ENCODE measurements at places on chromosomes 13 and 19.

DNA sequence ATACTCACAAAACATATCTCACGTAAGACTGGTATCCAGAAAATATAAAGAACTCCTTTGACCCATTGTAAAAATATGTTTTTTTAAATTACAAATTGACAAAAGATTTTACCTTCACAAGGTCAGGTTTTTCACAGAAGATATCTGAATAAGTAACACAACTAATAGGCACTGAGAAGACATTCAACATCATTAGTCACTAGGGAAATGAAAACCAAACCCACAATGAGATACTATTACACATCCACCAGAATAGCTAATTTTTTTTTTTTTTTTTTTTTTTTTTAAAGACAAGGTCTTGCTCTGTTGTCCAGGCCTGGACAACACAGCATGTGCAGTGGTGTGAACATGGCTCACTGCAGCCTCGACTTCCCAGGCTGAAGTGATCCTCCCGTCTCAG, 157.5 kb downstream of the MIPEP start:
- no peak for DNase-seq

GRCh38 chr13:112450118-112450903, 74.2 kb downstream of the SPACA7 start:
- no peak for DNase-seq

- no peak for DNase-seq
Observed at GRCh38 chr13:31227063-31227462, 27.3 kb downstream of the B3GLCT start.

- no peak for DNase-seq
Observed at GRCh38 chr13:25281193-25281934, 5.9 kb downstream of the MTMR6 start.

- DNase-seq: no peak
Observed at GRCh38 chr13:48979892-48980291, 4.2 kb downstream of the FNDC3A start.

- DNase-seq: no peak
Observed at GRCh38 chr13:107244241-107244640, 676.3 kb upstream of the ARGLU1 start.

GRCh38 chr13:43195551-43195950, 172.2 kb downstream of the DNAJC15 start:
- no peak for DNase-seq

DNA sequence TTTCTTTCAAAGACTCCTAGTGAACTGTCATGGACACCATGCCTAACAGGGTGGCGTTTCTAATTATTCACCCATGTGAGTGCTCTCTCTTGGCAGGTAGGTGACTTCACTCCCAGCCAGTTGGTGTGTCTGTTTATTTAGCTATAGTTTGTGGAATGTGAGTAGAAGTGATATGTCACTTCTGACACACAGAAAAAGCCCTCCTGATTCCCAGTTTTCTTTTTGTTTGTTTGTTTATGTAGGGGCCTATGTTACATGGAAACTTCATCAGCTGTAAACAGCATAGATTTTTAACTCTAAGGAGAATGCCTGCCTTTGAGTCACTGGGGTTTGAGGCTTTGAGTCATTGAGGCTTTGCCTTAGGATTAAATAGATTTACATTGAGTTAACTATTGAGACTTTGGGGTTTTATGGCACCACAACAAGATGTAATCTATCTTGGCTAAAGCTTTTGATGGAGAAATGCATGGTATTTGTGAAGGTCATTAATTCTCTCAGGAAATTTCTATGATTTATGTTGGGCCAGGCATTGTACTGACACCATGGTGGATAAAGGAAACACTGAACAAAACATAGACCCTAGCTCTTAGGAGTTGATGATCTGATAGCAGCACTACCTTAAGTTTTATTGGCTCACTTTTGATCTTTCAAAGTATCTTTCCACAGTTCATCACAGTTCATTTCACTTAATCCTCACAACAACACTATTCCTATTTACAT, 45.3 kb downstream of the UFM1 start:
- no peak for DNase-seq

DNA sequence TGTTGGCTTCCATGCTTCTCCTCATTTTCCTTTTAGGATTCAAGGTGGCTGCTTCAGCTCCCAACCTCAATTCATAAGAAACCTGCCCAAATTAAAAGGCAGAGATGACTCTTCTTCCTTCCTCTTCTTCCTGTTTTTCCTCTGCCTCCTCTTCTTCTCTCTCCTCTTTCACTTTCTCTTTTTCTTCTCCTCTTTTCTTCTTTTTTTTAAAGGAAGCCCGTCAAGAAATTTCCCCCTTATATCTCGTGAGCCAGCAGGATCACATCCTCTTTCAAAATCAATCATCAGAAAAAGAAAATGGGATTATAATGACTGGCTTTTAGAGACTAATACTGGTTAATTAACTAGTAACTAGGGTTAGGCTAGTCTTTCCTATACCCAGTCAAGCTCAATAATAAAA, 220.3 kb downstream of the NBEA start:
- no peak for DNase-seq

GRCh38 chr13:102311901-102312300, 89.9 kb downstream of the FGF14 start:
- no peak for DNase-seq

DNA sequence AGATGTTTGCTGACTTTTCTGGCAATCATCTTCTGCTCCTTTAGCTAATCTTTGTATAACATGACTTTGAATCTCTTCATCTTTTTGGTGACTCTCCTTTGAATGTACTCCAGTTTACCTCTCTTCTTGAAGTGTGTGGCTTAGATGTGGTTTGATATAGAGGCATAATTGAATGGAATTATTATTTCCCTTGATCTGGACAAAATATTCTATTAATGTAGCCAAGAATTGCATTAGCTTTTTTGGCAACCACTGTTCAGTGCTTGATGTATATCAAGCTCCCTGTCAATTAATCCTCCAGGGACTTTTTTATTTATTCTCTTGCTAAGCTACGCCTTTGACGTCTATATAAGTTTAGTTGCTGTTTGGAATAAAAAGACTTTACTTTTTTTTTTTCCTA, 490.8 kb downstream of the PCDH20 start:
- no peak for DNase-seq

- no peak for DNase-seq
Observed at GRCh38 chr13:114258589-114258988, 22.8 kb upstream of the UPF3A start.

Measured in activated CD4-positive, CD25-positive, alpha-beta regulatory T cell treated with anti-CD3 and anti-CD28 coated beads, Interleukin-2, amount 50 U/mL, for 72 hours (primary cell).